Activated CD4-positive, CD25-positive, alpha-beta regulatory T cell treated with anti-CD3 and anti-CD28 coated beads, Interleukin-2, amount 50 U/mL, for 16 hours (primary cell): ENCODE measurements at places on chromosomes 4 and X.
A peak's percentile ranks its signal among the peaks of the same experiment; 100 is the strongest.

DNA sequence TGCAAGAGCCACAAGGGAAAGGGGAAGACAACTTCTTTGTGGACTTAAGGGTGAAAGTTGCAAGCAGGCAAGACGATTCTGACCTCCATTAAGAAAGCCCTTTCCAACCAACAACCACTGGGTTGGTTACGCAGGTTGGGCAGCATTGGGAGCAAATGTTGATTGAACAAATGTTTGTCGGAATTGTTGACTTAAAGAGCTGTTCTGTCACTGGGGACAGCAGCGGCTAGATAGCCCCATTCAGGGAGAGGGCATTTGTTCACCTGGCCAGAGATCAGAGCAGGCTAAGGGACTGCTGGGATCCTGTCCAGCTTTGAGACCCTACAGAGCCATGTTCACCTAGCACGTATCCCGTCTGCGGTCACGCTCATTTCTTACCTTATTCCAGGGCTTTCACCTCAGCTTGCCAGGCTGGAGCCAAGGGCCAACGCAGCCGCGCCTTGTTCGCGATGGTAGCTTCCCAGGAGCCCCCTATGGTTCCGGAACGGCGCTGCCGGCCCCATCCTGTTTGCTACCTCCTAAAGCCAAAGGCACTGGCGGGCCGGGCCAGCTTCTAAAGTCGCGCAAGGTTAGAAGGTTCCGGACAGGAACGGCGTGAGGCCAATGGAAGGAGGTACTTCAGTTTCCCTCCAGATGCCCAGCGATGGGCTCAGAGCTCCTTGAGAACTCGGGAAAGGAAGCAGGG lies 24.6 kb downstream of the F9 start:
- no peak for DNase-seq

DNA sequence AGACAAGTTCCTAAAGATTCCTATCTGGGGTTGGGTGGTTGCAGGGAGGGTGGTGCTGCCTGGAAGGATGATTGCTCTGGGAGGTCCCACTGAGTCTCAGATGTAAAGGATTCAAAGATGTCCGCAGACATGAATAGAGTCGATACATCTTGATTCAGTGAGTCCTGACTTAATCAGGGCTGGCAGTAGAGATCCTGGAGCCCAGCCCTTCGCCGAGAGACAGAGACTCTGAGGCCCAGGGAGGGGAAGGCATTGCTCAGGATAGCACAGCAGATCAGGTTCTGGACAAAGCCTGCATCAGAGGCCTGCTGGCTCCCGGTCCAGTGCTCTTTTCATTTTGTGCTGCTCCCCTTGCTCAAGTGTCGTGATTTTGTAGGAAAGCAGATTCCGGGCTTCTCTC lies 21.7 kb downstream of the PJA1 start:
- no peak for DNase-seq

DNA sequence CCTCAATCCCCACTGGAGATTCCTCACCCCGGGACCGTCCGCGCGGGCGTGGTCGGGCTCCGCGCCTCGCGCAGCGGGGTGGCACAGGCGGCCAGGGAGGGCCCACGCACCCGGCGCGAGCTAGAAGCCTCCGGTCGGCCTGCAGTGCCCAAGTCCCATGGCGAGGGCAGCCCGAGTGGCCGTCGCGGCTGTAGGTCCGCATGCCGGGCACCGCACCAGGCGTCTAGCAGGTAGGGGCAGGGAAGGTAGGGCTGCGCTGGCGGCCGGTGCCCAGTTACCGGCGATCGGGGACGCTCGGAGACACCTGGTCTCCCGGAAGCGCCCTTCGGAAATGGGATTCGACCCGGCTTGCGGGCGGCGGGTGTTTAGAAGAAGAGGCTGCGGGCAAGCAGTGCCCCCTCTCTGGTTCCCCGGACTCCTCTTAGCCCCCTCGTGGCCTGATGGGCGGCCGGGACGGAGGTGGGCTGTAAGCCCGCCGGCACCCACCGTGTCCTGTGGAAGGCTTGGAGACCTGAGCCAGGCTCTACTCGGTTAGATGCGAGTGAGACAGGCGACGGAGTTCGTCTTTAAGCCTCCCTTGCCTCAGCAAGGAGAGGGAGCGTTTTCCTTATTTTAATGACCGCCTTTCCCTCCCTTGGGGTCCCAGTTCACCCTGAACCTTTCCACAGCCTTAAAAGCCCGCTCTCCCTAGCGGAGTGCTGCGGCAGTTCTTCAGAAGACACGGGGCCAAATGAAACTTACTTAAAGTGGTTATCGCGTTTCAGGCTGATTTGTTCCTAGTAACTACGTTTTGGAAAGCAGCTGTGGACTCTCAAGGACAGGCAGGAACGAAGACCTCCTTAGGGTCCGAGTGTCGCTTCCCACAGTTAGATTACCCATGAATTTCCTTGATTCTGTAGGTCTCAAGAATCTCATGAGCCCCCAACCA lies 821 bp downstream of the SLITRK2 start:
- no peak for DNase-seq

DNA sequence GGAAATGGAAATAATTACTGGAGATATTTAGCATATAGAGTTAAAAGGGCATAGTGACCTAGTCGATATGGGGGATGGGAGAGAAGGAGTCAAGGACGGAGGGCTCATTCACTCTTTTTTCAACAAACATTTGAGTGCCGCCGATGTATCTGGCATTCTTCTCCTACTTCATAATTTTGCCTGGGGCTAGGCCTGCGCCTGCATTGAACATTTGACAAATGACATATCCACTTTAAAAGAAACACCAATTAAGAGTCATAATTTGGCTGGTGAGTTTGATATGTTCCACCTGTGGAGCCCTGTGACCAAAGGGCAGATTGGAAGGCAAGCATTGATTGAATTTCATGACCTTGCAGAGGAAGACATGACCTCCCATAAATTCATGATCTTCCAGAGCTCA lies 2.6 kb upstream of the GPC3 start:
- no peak for DNase-seq

GRCh38 chr4:145939856-145940255 lies 1.2 kb upstream of the ZNF827 start:
- DNase-seq: no peak

GRCh38 chr4:57090079-57090478 lies 20.1 kb downstream of the IGFBP7 start:
- DNase-seq: no peak

DNA sequence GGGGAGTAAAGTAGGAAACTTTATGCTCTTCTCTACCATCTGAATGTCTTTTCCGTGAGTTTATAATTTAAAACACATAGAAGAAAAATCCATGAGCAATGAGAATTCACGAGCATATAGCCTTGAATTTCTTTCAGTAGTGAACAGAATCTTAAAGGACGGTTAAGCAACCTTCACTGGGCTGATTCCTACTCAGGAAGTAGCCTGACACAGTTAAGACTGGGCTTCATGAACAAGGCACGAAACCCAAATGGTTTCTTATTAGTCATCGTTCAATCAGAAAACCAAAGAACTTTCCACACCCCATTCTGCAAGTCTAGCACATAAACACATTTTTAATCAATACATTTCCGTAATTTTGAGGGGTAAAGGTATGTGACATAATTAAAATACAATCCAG lies 95.8 kb downstream of the SH3KBP1 start:
- no peak for DNase-seq

- DNase-seq: peak; percentile 37
Observed at GRCh38 chrX:1582686-1583437, 8.5 kb upstream of the AKAP17A start.

DNA sequence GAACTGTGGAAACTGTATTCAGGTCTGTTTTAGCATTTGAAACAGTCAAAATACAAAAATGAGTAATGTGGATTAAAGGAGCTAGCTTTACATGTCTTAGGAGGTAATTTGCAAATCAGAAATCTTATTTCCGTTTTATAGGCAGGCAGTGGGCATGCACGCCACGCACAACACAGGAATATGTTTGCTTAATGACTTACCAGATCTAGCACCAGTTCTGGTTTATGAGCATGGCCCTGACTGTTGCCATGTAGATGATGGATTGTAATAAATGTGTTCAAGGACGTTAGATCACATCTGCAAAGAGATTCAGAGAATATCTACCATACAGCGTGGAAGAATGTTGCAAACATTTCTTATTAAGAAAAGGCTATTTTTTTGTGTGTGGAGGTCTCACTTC lies 344.5 kb upstream of the NR3C2 start:
- DNase-seq: no peak

GRCh38 chrX:101385026-101385684 lies 836 bp downstream of the BTK start:
- no peak for DNase-seq

DNA sequence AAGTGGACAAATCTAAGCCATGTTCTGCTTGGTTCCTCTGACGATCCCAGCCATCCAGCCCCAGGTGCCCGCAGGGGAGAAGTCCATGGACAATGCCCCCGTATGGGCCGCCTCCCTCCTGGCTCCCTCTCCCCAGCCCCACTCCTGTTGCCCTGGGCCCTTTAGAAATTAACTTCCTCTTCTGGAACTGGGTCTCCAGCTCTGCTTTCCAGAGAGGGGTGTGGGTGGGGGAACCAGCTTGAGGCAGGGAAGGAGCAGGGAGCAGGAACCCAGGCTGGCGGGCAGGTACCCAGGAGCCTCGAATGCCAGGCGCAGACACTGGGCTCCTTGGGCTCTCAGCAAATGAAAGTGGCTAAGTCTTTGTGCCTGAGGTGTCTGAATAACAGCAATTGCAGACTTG lies 12.7 kb upstream of the ABLIM2 start:
- no peak for DNase-seq

DNA sequence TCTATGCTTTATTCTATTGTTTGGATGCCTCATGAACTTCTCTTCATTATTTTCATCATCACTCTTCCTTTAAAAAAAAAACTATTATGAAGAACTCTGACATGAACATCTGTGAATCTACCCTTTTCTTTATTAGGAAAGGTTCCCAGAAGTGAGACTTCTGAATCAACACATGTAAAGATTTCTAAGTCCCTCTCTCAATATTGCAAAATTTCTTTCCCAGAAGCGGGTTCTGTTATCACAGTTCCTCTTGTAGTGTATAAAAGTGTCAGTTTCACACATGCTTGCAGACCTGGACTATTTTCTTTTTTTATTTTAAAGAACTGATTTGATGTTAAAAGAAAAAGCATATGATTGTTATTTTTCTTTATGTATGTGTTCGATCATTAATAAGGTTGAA lies 330.8 kb upstream of the KLF3 start:
- no peak for DNase-seq

- no peak for DNase-seq
Observed at GRCh38 chr4:123477711-123478209, 81.2 kb downstream of the SPRY1 start.

- DNase-seq: no peak
Observed at GRCh38 chrX:150594584-150594983, 26.2 kb downstream of the MTM1 start.

- no peak for DNase-seq
Observed at GRCh38 chr4:163143532-163143931, 23.2 kb downstream of the NAF1 start.

- no peak for DNase-seq
Observed at GRCh38 chr4:37573566-37573965, 112.6 kb downstream of the RELL1 start.

DNA sequence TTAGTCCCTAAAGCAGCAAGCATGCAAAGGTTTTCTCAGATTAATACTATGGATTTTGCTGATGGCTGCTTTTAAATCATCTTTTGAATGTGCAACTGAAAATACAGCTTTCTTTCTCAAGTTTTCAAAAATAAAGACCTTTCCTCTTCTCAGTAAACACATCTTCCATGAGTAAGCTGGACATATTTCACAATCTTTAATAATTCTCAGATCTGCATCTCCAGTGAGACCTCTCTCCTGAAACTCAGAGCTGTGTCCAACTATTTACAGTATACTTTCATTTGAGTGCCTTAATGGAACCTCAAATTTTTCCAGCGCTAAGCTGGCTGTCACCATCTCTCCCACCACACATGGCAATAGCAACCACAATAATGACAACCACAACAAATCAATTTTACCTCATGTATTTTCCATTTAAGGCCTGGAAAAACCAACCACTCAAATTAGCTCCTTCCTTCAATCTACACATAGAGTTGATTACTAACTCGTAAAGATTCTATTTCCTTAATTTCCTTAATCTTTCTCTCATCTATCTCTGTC lies 192.4 kb upstream of the RPL34 start:
- DNase-seq: no peak

DNA sequence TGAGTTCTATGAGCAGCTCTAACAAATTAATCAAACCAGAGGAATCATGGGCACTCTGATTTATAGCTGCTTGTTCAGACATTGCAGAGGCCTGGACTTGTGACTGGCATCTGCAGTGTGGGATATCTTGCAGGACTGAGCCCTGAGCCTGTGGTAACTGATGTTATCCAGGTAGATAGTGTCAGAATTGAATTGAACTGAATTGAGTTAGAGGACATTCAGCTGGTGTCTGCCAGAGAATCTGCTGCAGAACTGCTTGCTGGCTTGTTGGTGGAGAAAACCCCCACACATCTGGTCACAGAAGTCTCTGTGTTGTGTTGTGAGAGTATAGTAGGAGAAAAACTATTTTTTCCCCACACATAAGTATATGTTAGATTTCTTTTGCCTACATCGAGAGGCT lies 42.2 kb downstream of the SMIM20 start:
- DNase-seq: no peak

- DNase-seq: no peak
Observed at GRCh38 chr4:184313058-184313581, 95.4 kb upstream of the ENPP6 start.

GRCh38 chrX:29257521-29257920 lies 670.3 kb downstream of the IL1RAPL1 start:
- no peak for DNase-seq

DNA sequence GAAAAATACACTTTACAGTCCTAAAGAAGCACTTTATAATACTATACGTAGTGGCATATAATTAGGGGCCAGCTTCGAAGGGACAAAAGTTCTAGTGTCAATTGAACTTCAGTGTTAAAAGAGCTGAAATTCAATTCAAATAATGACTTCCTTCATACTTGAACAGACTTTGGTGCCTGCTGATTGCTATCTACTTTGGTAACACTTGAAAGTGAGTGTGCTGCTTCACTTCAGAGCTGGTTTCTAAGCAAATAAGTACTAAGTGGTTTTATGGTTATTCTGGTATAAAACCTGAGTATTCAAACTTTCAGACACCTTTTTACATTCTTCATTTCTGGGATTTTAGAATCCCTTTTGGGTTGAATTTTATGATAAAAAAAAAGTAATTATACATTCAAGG lies 107.0 kb downstream of the SLC4A4 start:
- no peak for DNase-seq

DNA sequence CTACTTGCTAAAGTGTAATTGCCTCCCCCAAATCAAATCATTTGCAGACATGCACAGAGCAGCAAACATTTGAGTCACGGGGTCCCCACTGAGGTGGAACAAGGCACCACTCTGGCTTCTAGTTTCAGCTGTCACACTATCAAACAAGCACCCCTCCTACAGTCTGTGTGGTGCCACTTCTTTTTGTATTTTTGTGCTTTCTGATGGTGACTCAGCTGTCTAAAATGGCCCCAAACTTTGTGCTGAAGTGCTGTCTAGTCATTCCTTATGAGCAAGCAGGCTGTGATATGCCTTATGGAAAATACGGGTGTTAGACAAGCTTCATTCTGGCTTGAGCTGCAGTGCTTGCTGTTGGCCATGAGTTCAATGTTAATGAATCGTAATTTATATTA lies 15.4 kb downstream of the IGFBP7 start:
- no peak for DNase-seq

GRCh38 chr4:43757147-43757546 lies 691.5 kb downstream of the KCTD8 start:
- DNase-seq: no peak
